Cardiac muscle cell (in vitro differentiated cells and primary cell): ENCODE measurements at places on chromosomes 2 and 18. TPM values are rescaled to one million over a fixed set of nuclear protein-coding genes. Genes with fewer than 3 reads are reported as not detected.

Gene GRHL1
- 0.92 TPM in 1 of 2 replicates, not detected in the other for polyA plus RNA-seq

Gene MALT1
- polyA plus RNA-seq, result 33.6 and 36.6 TPM in 2 replicates

Gene KYNU
- 0.12 and 0.75 TPM in 2 replicates for polyA plus RNA-seq

Gene UGT1A5
- polyA plus RNA-seq, result not detected in 2 replicates

GRCh38 chr2:74399785-74400184, 19.7 kb upstream of the DCTN1 start:
- H3K27ac ChIP-seq, result no peak overlapping the region
- H3K4me3 ChIP-seq, result no peak overlapping the region
- no peaks in the 10 kb centered on the region for H3K4me1 ChIP-seq
- H3K36me3 ChIP-seq, result no peaks in the 10 kb centered on the region

- H3K27ac ChIP-seq, result no peak overlapping the region
- H3K4me1 ChIP-seq, result no peaks in the 10 kb centered on the region
- no peaks in the 10 kb centered on the region for H3K36me3 ChIP-seq
- DNase-seq, result no peak
- H3K4me3 ChIP-seq, result no peak overlapping the region
- no peaks in the 10 kb centered on the region for H3K27me3 ChIP-seq
These were observed 28.0 kb upstream of the CYP26B1 start for GRCh38 chr2:72175636-72176035.

DNA sequence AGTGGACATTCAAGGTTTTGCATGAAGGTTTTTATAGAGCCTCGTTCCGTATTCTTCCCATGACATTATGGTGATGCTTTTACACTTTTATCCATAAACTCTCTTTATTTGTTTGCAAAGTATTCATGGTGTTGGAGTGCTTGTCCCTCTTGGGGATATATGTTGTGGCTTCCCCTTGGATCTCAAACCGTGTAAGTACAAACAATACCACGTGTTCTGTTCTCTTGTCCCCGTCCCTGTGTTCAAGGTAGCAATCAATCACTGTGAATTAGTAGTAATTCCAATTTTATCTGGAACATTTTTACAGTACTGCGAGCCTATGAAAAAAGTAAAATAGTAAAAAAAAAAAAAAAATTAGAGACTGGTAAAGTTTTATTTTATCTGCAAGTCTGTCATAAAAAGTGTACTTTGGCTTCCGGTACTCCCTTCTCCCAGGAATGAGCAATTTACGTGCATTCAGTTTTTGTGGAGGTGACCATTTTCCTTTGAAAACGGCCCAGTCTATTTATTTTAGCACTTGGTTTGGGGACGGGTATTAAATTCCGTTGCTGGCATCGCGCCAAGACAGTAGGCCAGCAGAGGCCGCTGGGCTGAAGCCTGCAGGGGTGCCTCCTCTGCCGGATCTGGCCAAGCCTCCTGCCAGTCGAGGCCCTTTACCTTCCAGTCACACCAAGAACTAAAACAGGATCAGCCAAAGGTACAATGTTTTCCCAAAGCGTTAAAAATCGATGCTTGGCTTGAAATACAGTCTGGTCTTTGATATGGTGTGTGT, 175.7 kb downstream of the SOCS6 start:
- no peaks in the 10 kb centered on the region for H3K4me1 ChIP-seq
- H3K4me3 ChIP-seq, result peak overlapping the region; percentile 26
- no peaks in the 10 kb centered on the region for H3K27me3 ChIP-seq
- peak; percentile 78 for DNase-seq
- no peak overlapping the region for H3K27ac ChIP-seq
- no peaks in the 10 kb centered on the region for H3K36me3 ChIP-seq

DNA sequence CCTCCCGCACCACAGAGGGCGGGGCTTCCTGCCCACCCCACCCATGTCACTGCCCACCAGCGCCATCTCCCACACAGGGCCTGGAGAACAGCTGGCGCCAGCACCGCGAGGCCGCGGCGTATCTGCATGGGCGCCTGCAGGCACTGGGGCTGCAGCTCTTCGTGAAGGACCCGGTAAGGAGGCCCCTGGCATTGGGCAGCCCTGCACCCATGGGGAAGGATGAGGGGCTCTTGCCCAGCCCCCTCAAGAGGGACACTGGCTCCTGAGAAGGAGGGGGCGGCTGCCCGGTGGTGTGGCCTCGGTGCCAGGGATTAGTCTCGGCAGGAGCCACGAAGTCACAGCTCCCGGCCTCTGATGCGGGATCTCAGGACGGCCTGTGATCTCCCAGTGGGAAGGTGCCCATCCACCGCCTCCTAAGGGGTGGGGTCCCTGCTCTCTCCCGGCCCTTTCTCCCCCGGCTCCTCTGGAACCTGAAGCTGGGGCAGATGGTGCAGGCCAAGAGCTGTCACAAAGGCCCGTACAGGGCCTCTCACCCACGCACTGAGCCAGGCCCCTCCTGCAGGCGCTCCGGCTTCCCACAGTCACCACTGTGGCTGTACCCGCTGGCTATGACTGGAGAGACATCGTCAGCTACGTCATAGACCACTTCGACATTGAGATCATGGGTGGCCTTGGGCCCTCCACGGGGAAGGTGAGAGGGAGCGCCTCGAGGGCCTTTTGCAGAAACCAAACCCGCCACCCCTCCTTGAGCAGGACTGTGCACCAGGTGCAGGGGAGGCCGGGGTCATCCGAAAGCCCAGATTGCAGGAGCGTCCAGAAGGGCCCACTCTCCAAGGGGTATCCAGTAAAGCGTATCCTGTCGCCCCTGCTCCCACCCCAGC, 9.1 kb downstream of the AGXT start:
- no peak for DNase-seq
- H3K4me3 ChIP-seq, result no peak overlapping the region
- H3K27ac ChIP-seq, result no peak overlapping the region
- no peaks in the 10 kb centered on the region for H3K4me1 ChIP-seq

- no peak overlapping the region for H3K4me3 ChIP-seq
- no peaks in the 10 kb centered on the region for H3K36me3 ChIP-seq
- peaks cover 4% of the 10 kb centered on the region for H3K4me1 ChIP-seq
- peak; percentile 14 for DNase-seq
These were observed 125.6 kb downstream of the GRB14 start for GRCh38 chr2:164495491-164496223.

DNA sequence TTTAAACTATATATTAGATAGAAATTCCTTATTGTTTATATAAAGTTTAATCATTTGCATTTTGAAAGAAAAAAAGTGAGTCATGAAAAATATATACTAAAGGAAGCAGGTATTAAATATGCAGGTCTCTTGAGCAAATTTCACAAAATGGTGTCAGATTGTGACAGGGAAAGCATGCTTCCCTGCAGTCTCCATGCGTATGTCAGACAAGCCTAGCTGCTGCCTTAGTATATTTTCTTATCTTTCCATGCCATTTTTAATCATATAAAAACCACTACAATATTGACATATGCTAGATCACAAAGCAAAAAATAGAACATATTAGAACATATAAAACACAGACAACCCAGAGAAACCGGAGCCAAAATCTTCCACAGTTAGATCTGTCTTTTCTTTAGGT, 1137.7 kb upstream of the DDX18 start:
- no peak overlapping the region for H3K4me3 ChIP-seq
- no peak for DNase-seq
- H3K36me3 ChIP-seq, result no peaks in the 10 kb centered on the region

Gene MTA3
- polyA plus RNA-seq, result 52.9 and 80.5 TPM in 2 replicates

Gene TMEM237
- polyA plus RNA-seq, result 35.4 and 44.0 TPM in 2 replicates

Gene RBKS
- polyA plus RNA-seq, result 6.9 and 9.3 TPM in 2 replicates

DNA sequence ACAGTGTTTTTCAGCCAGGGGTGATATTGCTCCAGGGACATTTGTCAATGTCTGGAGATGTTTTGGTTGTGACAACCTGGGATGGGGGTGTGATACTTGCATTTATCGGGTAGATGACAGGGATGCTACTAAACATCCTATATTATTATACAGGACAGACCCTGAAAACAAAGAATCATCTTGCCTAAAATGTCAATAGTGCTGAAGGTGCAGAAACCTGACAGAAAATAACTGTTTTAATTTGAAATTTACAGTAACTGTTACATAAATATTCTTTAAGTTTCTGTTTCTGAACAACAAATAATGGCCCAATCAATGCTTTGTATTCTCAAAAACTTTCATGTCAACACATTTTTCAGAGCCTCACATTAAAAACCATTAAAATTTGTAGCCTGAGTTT, 2.0 kb downstream of the IL36A start:
- H3K36me3 ChIP-seq, result no peaks in the 10 kb centered on the region
- no peaks in the 10 kb centered on the region for H3K27me3 ChIP-seq
- H3K4me1 ChIP-seq, result no peaks in the 10 kb centered on the region

Gene DSG2
- 34.1 and 55.1 TPM in 2 replicates for polyA plus RNA-seq

Gene PTPRN
- 0.22 and 1.4 TPM in 2 replicates for polyA plus RNA-seq

GRCh38 chr2:95048825-95049682, 23.5 kb downstream of the MAL start:
- no peaks in the 10 kb centered on the region for H3K36me3 ChIP-seq
- H3K27me3 ChIP-seq, result peaks cover 11% of the 10 kb centered on the region
- no peak overlapping the region for H3K27ac ChIP-seq

Gene ELOA2
- 0.32 TPM in 1 of 2 replicates, not detected in the other for polyA plus RNA-seq

Gene FAM110C
- 0.60 and 0.85 TPM in 2 replicates for polyA plus RNA-seq

Gene MC2R
- polyA plus RNA-seq, result not detected in 2 replicates

- H3K4me3 ChIP-seq, result no peak overlapping the region
- H3K27me3 ChIP-seq, result no peaks in the 10 kb centered on the region
- no peak overlapping the region for H3K27ac ChIP-seq
- H3K36me3 ChIP-seq, result no peaks in the 10 kb centered on the region
- H3K4me1 ChIP-seq, result no peaks in the 10 kb centered on the region
These were observed 35.6 kb upstream of the PRLH start for GRCh38 chr2:237530472-237531433.

DNA sequence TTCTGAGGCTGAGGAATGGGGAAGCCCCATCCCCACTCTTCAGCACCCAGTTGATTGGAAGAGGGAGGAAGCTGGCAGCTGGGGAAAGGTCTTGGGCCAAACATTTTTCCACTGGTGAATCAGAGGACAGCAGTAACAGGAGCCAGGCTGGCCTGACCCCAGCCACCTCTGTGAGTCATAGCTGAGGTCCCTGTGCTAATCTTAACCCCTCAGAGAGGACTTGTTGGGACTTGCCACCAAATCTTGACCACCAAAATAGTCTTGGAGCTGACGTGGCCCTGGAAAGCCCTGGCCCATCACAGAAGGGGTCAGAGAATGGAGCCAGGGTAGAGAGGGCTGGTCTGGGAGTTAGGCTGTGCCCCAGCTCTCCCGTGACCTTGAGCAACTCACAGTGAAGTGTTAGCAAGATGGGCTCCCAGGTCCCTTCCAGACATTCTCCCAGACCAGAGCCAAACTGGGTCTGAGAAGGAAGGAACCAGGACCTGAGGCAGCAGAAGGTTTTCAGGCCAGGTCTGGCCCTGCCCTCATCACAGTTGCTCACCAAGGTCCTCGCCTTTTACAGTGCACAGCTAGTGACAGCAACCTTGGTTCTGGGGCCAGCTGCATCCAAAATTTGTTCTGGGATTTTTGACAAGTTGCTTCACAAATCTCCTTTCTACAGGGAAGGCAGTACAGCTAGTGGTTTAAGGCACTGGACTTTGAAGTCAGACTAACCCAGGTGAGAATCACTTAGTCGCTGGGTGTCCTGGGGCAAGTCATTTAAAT, 266.6 kb downstream of the CYP26B1 start:
- DNase-seq, result no peak
- no peaks in the 10 kb centered on the region for H3K36me3 ChIP-seq
- no peaks in the 10 kb centered on the region for H3K4me1 ChIP-seq

GRCh38 chr18:78496079-78496478, 483.5 kb upstream of the SALL3 start:
- no peaks in the 10 kb centered on the region for H3K36me3 ChIP-seq
- H3K4me1 ChIP-seq, result no peaks in the 10 kb centered on the region
- no peak overlapping the region for H3K4me3 ChIP-seq
- H3K27ac ChIP-seq, result no peak overlapping the region
- no peak for DNase-seq

DNA sequence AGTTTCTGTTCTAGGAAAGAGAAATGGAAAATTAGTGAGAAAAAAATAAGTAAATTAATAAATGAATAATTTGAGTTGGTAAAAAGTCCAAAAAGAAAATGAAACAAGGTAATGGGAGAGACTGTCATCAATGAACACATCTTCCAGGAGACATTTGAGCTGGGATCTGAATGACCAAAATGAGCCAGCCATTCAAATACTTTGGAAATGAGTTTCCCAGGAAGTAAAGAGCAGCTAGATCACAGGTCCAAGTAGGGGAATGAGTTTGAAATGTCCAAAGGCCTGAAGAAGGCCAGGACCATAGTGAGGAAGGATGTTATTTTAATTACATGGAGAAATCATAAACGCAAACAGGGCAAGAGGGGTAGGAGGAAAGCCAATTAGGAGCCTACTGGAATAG, 6.6 kb upstream of the DNAH7 start:
- no peak overlapping the region for H3K27ac ChIP-seq
- DNase-seq, result no peak
- no peaks in the 10 kb centered on the region for H3K4me1 ChIP-seq
- no peak overlapping the region for H3K4me3 ChIP-seq
- no peaks in the 10 kb centered on the region for H3K36me3 ChIP-seq
- H3K27me3 ChIP-seq, result peaks cover 21% of the 10 kb centered on the region

DNA sequence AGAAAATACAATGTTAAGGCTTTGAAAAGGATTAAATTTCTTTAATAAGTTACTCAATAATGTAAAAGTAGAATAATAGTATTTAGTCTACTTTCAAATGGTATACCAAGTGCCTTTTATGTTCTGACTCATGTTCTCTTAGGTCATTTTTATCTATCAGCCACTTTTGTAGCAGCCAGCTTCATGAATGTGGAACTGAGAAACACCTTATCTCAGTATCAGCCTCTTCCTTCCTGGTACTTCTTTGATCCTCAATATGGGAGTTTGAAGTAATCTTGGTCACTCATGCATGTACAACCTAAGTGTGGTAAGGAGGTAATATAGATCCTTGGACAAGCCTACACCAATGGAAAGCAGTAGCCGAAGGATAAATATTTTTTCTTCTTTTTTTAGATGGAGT, 180.4 kb upstream of the NRXN1 start:
- H3K4me1 ChIP-seq, result no peaks in the 10 kb centered on the region
- H3K4me3 ChIP-seq, result no peak overlapping the region
- DNase-seq, result no peak
- no peaks in the 10 kb centered on the region for H3K27me3 ChIP-seq

DNA sequence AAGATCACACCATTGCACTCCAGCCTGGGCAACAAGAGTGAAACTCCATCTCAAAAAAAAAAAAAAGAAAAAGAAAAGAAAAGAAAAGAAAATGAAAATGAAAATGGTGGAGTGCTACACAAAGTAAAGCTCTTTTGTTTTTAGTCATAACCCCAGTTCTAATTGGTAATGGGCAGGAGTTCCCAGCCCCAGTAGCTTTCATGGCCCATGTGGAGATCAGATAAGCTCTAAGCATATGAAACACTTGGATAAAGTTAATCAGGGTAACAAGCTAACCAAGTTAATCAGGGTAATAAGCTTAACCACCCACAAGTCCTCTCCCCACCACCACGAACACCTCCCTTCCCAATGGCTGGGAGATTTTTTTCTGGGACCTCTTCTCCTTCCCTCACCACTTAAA, 240.8 kb downstream of the BCL11A start:
- peaks cover 5% of the 10 kb centered on the region for H3K4me1 ChIP-seq
- no peaks in the 10 kb centered on the region for H3K36me3 ChIP-seq
- no peak overlapping the region for H3K4me3 ChIP-seq
- H3K27ac ChIP-seq, result no peak overlapping the region
- no peaks in the 10 kb centered on the region for H3K27me3 ChIP-seq

Gene TTLL4
- 27.9 and 37.0 TPM in 2 replicates for polyA plus RNA-seq

Gene C1QL2
- polyA plus RNA-seq, result 0.60 TPM in 1 of 2 replicates, not detected in the other

Gene PJVK
- 12.9 and 13.3 TPM in 2 replicates for polyA plus RNA-seq

Gene GKN2
- polyA plus RNA-seq, result not detected in 2 replicates

- no peak overlapping the region for H3K4me3 ChIP-seq
- no peak overlapping the region for H3K27ac ChIP-seq
- no peaks in the 10 kb centered on the region for H3K27me3 ChIP-seq
- no peaks in the 10 kb centered on the region for H3K36me3 ChIP-seq
- no peak for DNase-seq
These were observed 317.8 kb downstream of the AGAP1 start for GRCh38 chr2:235811446-235812184.

- no peaks in the 10 kb centered on the region for H3K4me1 ChIP-seq
- H3K27ac ChIP-seq, result no peak overlapping the region
- no peak overlapping the region for H3K4me3 ChIP-seq
- H3K27me3 ChIP-seq, result no peaks in the 10 kb centered on the region
These were observed 154.7 kb downstream of the HDAC4 start for GRCh38 chr2:239245872-239246721.

Gene FOXI3
- not detected in 2 replicates for polyA plus RNA-seq
